ENCODE measurements at places on chromosomes 7 and 10.

DNA sequence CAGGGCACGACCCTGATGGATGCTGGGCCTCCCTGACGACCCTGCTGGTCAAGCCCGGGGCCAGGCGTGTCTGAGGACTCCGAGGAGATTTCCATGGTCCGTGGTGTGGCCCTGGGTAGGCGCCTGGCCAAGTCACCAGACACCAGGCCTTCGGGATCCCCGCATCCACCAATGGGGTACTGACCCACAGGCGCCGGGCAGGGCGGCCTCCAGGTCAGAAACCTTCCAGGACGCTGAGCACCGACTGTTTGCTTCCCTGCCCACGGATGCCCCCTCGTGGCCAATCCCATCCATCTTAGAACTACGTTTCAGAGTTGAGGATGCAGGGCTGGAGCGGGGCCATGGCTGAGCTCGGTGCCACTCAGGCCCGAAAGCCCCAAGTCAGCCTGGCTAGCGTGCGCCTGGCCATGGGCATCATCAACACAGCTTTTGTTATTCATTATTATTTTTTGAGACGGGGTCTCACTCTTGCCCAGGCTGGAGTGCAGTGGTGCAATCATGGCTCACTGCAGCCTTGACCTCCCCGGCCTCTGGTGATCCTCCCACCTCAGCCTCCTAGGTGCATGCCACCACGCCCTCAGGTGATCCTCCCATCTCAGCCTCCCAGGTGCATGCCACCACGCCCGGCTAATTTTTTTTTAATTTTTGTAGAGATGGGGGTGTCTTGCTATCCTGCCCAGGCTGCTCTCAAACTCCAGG is 7.1 kb upstream of the AMZ1 start:
- DNase-seq, result peak; percentile 17

DNA sequence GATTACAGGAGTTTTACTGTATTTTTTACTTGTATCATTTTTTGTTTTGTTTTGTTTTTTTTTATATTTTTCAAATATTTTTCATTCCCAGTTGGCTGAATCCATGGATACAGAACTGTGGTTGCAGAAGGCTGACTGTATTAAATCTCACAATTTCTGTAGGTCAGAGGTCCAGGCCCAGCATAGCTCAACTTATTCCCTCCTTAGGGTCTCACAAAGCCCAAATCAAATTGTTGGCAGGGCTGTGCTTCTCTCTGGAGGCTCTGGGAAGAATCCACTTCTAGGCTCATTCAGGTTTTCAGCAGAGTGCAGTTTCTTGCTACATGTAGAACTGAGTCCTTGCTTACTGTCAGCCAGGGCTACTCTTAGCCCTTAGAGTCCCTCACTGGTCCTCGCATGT is 22.6 kb downstream of the TSPAN14 start:
- DNase-seq, result no peak

GRCh38 chr10:46317889-46318288 is 31.1 kb downstream of the ANTXRL start:
- DNase-seq, result no peak

DNA sequence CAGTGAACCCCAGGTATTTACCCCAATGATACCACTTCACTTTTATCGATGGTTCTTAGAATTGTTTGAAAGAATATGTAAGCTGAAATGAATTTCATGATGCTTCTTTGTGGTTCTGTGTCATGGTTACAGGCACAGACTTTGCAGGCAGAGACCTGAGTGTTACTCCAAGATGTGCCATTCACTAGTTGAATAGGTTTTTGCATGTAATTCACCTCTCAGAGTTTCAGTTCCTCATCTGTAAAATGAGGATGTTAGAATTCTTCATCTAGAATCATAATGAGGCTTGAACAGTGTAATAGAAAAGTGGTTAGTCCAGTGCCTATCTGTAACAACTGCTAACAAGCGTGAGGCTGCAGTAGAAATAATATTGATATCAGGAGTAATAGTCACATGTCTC is 54.6 kb downstream of the VSTM2A start:
- DNase-seq, result no peak

- no peak for DNase-seq
Measured at GRCh38 chr10:52484206-52485065, 170.4 kb downstream of the DKK1 start.

DNA sequence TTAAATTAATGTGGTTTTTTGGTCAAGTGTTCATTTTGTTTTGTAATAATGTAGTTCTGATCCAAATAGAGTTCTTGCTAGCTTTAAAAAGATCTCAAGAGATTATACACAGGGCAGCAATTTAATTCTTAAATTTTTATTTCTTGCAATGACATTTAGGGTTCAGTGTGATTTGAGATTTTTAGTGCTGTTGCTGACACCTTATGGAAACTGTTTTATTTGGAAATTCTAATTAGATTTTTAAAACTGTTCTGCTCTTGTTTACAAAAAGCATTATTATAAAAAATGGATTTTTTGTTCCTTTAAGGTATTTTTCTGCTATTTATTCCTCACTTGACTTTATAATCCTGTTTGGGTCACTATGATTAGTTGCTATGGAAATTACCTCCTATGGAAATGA is 72.1 kb downstream of the RTKN2 start:
- no peak for DNase-seq

GRCh38 chr7:106064771-106065574 is 47.1 kb downstream of the SYPL1 start:
- no peak for DNase-seq

DNA sequence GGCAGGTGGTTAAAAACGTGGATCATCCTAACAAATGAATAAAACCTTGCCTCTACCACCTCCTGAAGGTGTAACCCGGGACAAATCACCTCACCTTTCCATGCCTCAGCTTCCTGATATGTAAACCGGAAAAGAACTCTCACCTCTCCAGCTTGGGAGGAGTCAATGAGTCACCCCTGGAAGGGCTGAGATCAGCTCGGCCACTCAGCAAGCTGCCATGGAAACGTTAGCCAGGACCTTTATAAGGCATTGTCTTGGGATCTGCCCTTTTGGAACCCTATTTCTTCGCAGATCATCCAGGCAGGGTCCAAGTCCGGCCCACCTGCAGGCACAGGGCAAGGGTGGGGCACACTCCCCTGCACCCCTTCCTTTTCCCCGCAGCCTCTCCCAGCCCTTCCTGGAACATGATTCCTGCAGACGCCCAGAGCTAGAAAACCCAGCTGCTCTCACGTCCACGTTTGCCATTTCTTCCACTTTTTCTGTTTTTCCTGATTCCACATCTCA is 81.6 kb upstream of the PFKP start:
- DNase-seq, result no peak

- no peak for DNase-seq
Measured at GRCh38 chr7:99339595-99339994, 13.9 kb downstream of the ARPC1A start.

- DNase-seq, result no peak
Measured at GRCh38 chr10:79113827-79114226, 45.1 kb downstream of the ZMIZ1 start.

- DNase-seq, result no peak
Measured at GRCh38 chr10:123913688-123914268, 22.2 kb upstream of the CPXM2 start.

DNA sequence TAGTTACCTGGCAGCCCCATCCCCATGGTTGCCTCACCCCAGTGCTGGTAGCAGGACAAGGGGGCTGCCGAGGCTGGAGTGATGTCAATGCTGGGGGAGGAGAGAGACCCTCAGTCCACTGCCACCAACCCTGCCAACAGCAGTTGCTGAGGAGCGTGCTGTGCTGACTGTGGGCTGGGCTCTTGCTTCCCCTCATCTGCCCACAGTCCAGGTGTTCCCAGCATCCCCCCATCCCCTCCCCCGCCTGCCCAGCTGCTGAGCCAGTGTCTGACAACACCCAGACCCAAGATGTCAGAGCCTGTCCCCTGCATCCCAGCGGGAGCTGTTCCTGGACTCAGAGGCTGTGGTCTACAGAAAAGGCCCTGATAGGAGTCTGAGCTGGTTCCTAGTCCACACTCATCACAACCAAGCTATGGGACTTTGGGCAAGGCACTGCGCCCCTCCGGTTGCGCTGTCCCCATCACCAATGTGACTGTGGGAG is 14.6 kb upstream of the PSAP start:
- DNase-seq, result no peak

GRCh38 chr7:73985737-73986141 is 42.2 kb upstream of the ELN start:
- DNase-seq, result no peak

GRCh38 chr10:96457341-96457740 is 56.4 kb downstream of the TLL2 start:
- DNase-seq, result no peak

GRCh38 chr10:58608351-58608750 is 95.7 kb downstream of the BICC1 start:
- no peak for DNase-seq

GRCh38 chr10:103816431-103816830 is 38.9 kb downstream of the SH3PXD2A start:
- no peak for DNase-seq

GRCh38 chr10:47094126-47094525 is 182.9 kb downstream of the PTPN20 start:
- no peak for DNase-seq

DNA sequence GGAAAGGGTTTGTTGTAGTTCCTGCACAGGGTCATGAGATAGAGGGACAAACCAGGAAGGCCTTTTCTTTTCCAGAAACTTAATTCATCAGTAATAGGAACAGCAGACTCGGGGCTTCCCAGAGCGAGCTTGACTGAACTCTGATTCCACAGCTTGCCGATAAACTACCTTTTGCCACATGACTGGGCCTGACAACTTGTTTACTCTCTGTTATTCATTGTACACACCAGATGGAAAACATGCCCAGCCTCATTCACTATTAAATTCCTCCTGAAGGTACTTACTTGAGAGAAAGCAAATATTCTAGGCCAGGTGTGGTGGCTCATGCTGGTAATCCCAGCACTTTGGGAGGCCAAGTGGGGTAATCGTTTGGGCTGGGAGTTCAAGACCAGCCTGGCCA is 77.1 kb upstream of the FGFR2 start:
- DNase-seq, result no peak

GRCh38 chr7:13725591-13725990 is 263.9 kb downstream of the ETV1 start:
- DNase-seq, result no peak

GRCh38 chr10:43124574-43125273 is 13.5 kb upstream of the CSGALNACT2 start:
- DNase-seq, result no peak

DNA sequence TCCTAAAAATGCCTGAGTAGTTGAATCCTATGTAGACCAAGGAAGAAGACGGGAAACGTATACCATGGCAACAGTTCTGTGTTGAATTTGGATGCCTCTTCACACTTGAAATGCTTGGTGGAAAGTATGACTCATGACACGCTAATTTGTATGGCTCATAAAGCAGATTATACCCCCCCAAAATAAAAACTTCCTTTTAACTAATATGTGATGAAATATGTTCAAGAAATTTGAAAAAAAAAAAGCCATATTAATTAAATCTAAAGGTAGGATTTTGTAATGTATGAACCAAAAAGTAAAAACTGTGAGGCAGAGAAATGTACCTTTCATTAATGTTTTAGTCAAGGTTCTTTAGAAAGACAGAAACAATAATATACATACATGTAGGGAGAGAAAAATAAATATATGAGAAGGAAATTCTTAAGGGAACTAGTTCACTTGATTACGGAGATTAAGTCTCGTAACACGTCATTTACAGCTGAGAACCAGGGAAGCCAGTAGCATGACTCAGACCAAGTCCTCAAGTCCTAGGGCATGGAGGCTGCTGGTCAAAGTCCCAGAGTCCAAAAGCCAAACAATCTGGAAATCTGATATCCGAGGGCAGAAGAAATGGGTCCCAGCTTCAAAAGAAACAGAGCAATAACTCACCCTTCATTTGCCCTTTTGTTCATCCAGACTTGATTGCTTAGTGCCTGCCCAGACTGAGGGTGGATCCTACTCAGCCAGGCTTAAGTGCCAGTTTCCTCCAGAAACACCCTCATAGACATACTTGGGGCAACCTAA is 485.1 kb downstream of the SEMA3D start:
- DNase-seq, result no peak

- no peak for DNase-seq
Measured at GRCh38 chr10:11602358-11602757, 9.1 kb downstream of the USP6NL start.

- no peak for DNase-seq
Measured at GRCh38 chr7:90764848-90765570, 168.9 kb downstream of the CDK14 start.

DNA sequence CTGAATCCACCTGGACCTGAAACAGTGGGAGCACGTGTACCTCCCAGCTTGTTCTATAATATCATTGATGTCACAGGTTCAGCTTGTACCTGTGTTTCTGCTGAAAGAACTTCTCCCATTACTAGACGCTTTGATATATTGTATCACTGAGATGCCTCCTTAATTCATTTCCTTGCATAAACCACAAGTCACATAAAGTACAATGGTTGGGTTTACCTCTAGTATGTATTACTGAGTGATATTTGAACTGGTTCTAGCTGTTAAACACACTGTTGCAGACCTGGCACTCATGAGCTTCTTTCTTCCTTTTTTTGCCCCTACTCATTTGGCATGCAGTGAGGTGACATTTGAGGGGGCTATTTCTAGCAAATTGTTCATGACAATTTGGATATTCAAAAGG is 106.6 kb upstream of the KLF14 start:
- no peak for DNase-seq

GRCh38 chr7:17185690-17186070 is 112.8 kb upstream of the AHR start:
- DNase-seq, result no peak

- no peak for DNase-seq
Measured at GRCh38 chr7:37825038-37825437, 23.4 kb upstream of the NME8 start.

DNA sequence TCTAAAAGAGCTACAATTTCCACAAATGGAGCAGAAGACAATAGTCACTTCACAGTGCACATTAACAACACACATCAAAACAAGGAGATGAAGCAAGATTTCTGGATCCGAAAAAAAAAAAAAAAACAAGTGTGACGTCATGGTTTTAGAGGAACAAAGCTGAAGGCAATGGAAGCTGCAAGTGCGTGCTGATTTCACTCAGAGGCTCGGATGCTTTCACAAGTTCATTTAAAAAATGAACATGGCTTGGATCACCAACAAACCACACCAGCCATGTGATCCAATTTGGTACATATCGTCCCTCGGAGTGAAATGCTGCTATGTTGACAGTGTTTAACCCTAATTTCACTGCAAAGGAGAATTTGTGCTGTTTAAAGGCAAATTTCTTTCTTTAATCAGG is 337.0 kb upstream of the PRKCQ start:
- no peak for DNase-seq

GRCh38 chr7:122637784-122638183 is 61.1 kb downstream of the RNF133 start:
- DNase-seq, result no peak

- DNase-seq, result no peak
Measured at GRCh38 chr10:131653140-131653539, 247.7 kb upstream of the PPP2R2D start.

DNA sequence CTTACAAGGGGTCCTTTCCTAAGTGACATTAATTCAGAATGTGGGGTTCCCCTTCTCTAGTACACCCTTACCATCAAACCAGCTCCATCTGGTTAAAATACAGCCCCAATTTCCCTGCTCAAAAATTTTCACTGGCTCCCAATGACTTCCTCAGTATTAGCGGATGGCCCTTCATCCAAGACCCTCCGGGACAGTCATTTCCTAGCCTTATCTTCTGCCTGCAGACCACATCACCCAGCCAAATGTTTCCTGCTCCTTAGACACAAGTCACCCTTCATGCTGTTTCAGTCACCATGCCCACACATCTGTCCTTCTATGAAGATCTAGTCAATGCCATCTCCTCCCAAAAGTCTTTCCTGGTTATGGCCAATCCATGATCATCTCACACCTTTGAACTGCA is 45.2 kb downstream of the PARD3 start:
- DNase-seq, result no peak

- no peak for DNase-seq
Measured at GRCh38 chr10:75962395-75963061, 531.1 kb downstream of the LRMDA start.
